Stimulated activated CD4-positive, alpha-beta T cell treated with anti-CD3 and anti-CD28 coated beads, TNF-alpha, amount 100 ng/mL, for 4 hours (primary cell): ENCODE measurements at places on chromosomes 3 and 15.

GRCh38 chr15:73751899-73752805, 999 bp downstream of the INSYN1 start:
- no peak for DNase-seq

DNA sequence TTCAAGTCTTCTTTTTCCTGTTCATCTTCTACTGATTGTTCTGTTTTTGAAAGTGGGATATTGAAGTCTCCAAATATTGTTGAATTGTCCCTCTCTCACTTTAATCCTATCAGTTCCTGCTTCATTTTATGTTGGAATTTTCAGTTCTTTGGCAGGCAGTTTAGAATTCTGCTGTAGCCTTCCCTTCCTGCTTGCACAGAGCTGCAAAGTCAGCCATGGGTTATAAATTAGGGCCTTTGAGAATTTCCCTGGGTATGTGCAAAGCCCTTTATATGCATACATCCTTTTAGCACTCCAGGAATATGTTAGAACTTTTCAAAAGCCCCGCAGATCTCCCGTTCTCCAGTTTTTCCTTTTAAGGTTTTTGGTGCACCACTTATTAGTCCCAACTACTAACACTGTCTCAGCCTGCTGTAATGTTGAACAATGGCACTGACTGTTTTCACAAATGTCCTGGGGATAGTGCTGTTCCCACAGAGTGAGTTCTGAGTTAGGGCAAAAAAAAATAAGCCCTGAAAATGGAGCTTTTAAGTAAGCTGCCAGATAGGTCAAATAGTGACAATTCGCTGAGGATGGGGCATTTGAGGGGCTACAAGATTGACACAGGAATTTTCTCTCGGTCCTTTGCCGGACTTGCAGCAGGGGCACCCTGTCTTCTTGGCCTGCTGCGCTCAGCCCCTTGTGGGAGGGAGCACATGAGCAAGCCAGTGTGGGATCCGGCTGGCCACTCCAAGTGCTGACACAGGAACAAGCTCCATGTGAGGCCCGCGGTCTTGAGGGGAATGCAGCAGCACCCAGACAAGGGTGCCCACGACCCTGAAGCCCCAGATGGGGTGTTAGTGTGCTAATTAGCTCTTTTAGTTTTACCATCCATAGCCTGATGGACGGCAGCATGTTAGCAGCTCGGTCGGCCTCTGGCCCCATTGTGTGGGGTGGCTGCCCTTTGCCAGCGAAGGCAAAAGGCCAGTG, 96.0 kb downstream of the VPS8 start:
- no peak for DNase-seq

- DNase-seq: no peak
Measured at GRCh38 chr3:32391643-32392535, at the start of gene CMTM7. Gene CMTM7, plus strand, starts transcription at chr3:32391853. Its CDS starts 54 bp downstream, at chr3:32391907.

DNA sequence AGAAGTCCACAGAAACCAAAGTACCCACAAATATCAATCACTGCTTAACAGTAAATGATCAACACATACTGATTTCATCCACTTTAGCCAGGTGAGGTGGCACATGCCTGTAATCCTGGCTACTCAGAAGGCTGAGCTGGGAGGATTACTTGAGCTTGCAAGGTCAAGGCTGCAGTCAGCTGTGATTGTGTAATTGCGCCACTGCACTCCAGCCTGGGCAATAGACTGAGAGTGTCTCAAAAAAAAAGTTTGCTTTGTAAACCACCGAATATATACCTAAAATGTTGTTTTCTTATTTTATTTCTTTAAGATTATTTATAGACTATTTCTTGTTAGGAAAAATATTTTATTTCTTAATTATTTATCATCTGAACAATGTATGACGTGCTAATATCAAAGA, 8.7 kb upstream of the ATP13A4 start:
- no peak for DNase-seq

- DNase-seq: no peak
Measured at GRCh38 chr3:79175870-79176269, 591.9 kb downstream of the ROBO1 start.

- DNase-seq: no peak
Measured at GRCh38 chr15:77720173-77720572, 87.5 kb upstream of the LINGO1 start.

DNA sequence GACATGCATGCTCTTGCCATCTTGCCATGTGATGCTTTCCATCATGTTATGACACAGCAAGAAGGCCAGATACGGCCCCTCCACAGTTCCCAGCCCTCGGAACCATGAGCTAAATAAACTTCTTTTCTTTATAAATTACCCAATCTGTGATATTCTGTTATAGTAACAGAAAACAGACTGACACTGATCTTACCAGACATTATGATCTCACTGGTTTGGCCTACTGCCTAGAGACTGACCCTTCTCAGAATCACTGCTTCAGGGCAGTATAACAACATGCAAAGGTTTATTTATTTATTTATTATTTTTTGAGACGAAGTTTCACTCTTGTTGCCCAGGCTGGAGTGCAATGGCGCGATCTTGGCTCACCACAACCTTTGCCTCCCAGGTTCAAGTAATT, 14.0 kb downstream of the ZNF619 start:
- no peak for DNase-seq

DNA sequence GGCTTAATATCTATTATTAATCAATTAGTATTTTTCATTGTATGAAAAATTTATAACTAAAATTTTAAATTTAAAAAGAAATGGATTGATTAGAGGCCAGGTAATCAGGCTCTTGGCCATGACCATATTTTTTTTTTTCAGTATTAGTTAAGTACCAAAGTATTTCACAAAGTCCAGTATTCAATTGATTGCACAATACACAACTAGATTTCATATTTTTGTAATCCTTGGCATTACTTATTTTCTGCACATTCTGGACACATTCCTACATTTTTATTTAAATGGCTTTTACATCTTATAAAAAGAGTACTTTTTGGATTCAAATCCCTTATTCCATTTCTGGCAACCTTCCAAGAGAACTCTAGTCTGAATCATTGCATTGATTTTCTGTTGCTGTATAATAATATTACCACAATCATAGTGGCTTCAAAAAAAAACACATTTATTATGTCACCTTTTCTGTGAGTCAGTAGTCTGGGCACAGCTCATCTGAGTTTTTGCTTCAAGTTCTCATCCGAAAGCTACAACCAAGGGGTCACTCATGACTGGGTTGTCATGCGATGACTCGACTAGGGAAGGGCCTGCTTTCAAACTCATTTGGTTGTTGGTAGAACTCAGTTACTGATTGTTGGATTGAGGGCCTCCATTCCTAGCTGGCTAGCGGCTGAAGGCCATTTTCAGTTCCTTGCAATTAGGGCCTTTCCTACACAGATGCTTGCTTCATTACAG, 90.7 kb downstream of the CNTN6 start:
- DNase-seq: no peak
